ENCODE measurements at places on chromosomes 4 and X.

GRCh38 chr4:164803702-164804101 lies 49.8 kb downstream of the SMIM31 start:
- no peak for DNase-seq

DNA sequence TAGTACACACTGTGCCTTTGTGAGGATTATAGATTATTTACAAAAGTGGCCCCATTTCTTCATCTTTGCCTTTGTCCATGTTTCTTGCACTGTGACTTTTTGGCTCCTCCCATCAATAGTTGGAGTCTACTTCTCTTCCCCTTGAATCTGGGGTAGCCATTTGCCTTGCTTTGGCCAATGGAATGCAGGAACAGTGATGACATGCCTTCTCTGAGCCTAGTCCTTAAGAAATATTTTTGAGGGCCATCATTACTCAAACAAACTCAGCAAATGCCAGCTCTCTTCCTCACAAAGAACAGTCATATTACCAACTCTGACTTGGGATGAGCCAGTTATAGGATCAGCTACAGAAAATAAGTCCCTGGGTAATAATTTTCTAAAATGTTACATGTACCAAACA lies 189.6 kb downstream of the FRMPD4 start:
- no peak for DNase-seq

DNA sequence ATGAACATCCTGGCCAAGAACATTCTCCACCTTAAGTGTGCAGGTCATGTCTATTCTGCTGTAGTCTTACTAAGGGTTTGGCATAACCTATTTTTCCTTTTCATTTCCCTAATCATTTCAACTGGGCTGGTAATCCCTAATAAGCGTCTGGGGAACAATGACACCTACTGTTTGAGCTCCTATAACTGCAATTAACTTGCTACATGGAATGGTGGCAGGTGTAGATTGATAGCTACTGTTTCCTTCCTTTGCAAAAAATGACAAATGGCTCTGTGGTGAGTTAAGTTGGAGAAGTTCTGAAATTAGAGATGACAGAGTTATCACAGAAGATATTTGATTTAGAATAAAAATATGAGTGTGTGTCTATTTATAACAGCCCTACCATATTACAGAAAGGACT lies 104.5 kb upstream of the NAP1L5 start:
- no peak for DNase-seq

DNA sequence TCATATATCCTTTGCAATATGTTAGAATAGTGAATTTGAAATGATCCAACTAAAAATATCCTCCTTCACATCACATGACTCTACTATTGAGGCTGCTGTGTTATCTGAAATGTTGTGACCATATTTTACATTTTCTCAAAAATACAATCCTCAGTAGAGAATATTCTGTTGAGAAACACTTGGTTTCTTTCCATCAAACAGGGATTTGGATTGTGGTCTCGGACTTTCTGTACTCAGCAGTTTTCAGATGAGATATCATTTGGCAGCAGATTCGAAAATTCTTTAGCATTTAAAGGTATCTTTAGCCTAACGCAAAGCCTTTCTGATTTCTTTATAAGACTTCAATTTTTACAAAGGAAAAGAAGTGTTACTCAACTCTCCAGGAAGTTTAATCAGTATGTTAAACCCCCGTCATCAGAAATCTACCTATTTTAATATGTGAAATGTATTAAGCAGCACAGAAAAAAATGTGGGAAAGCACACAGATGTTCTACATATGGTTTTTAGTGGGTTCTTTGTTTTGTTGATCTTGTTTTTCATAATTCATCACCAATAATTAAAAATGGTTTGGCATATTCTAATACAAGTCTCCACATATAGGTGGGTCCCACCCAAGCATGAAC lies 55.4 kb upstream of the ANXA3 start:
- peak; percentile 72 for DNase-seq

DNA sequence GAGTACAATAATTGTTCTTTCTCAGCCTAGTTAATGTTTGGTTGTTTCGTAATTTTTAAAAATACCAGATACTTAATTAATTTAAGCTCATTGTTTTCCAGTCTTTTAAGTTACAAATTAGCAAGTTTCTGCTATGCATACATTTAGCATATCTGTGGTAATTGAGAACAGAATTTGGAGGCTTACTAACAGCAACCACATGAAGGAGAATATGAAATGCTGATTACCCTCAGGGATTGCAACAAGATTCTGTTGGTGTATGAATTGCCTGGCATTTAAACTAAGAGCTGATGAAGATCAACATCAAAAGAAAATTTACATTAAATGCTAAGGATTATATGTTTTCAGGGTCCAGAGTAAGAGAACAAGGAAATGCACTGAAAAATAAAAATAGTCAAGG lies 580.0 kb upstream of the INTU start:
- no peak for DNase-seq

GRCh38 chrX:142296421-142296820 lies 91.3 kb upstream of the MAGEC2 start:
- no peak for DNase-seq

GRCh38 chrX:142804085-142804484 lies 221.6 kb upstream of the SPANXN4 start:
- no peak for DNase-seq

DNA sequence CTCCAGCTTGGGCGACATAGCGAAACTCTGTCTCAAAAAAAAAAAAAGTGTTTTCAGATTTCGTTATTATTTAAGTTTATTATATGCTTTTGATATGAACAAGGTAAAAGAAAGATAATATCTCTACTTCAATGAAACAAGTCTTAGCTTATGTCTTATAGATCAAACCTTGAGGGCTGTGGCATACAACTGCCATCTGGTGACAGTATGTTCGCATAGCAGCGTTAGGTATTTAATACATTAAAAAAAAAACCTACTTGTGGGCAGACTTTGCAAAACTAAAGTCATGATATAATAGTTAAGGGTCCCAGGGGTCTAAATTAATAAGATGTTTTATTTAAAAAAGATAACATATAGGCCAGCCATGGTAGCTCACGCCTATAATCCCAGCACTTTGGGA lies 161.2 kb upstream of the AMOT start:
- no peak for DNase-seq

DNA sequence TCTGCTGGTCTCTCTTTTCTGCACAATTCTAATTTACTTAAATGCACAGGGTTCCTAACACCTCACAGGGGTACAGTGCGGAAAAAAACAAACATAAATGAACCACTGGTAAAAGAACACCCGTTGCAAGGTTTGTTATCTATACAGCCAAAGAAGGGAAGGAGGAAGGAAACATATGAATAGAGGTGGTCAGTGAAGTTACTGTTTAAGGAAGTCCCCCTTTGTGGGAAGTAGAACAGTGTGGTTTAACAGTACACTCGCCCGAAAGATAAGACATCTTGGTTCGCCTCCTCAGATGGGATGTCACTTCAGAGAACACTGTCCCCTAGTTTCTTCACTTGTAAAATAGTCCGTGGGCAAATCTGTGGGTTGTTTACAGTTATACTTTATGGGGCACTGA lies 57.5 kb downstream of the TEC start:
- DNase-seq: no peak

- DNase-seq: peak; percentile 93
Observed at GRCh38 chr4:121594796-121595526, 101.8 kb downstream of the ANXA5 start.

GRCh38 chr4:114659386-114660008 lies 60.9 kb downstream of the UGT8 start:
- peak; percentile 77 for DNase-seq

- DNase-seq: no peak
Observed at GRCh38 chr4:80578001-80578400, 242.5 kb downstream of the CFAP299 start.

DNA sequence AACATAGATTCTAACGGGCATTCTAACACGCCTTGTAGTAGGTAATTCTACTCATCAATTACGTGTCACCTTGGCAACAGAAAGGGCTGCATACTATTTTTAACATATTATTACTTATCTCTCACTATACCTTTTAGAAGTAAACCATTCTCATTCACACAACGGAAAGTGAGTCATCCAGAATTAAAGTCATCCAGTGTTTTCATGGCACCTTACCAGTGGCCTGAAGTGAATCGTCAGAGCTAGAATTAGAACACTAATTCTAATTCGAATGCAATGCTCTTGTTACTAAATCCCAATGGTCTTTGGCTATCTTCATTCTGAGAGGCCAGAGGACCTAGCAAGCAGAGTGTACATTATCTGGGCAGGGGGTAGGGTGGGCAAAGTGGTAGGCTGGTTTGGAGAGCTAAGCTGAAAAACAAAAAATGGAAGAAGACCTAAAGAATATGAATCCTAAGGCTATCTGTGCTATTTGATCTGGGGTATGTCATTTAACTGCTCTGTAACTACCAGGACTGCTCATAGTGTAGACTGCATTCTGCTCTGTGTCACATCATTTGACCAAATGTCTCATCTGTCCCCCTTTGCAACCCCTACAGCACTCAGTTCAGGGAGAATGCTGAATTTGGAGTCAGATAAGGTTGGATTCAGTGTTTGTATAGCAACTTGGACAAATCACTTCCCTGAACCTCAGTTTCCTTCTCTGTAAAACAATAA lies 96.5 kb downstream of the HDAC8 start:
- DNase-seq: no peak

GRCh38 chrX:76439188-76439587 lies 11.7 kb downstream of the MAGEE1 start:
- no peak for DNase-seq

GRCh38 chrX:101482296-101482695 lies 3.0 kb upstream of the ARMCX4 start:
- peak; percentile 33 for DNase-seq

- DNase-seq: no peak
Observed at GRCh38 chr4:110614173-110614963, 8.5 kb downstream of the PITX2 start.

DNA sequence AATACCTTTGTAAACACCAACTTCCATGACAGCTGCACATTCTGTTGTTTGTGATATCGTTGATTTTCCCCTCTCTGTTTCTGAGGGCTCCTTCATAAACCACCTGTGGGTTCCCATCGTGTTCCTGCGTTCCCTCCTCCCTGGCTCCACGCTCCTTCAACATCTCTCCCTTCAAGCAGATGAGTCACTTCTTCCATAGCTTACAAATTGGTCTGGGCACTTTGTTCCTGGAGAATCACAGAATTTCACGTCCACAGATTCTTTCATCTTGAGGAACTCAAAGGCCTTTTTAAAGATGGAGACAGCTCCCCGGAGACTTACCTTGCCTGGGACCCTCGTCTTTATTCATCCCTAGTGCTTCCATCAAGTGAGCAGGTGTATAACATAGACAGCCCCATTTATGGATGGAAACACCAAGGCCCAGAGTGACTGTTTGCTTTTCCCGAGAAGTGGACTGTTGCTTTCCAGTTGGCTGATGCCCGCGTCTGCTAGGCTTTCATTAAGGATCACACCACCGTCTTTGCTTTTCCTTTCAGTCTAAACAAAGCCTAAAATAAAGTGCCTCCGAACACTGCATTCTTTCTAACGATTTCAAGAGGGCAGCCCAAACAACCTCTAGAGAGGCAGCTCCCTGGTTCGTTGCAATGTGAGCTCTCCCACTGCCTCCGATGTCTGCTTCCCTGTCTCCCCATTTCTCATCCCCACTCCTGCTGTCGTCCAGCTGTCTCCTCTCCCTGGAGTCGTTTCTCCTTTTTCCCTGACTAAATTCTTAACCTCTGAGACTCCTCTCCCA lies 146.3 kb upstream of the STX18 start:
- DNase-seq: no peak

- no peak for DNase-seq
Observed at GRCh38 chrX:107726816-107727534, 48.6 kb downstream of the TSC22D3 start.

- no peak for DNase-seq
Observed at GRCh38 chrX:153648358-153649177, 1.6 kb downstream of the DUSP9 start.

- no peak for DNase-seq
Observed at GRCh38 chr4:104436542-104436941, 58.2 kb downstream of the CXXC4 start.

DNA sequence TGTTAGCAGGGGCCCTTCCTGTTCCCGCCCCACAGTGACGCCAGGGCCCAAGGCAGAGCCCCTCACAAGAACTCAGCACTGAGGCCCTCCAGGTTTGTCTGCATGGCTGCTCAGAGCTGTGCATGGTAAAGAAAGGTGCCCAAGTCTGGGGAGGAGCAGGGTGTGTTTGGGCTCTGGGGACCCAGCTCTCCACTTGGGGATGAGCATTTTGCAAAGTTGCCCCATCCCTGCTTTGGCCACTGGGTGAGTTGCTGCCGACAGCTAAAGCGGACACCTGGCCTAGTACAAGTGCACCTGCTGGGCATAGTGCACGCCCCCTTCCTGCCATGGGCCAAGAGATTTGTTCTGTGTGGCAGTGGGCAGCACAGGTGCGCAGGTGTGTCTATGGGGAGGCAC lies 2.0 kb upstream of the MXD4 start:
- no peak for DNase-seq

DNA sequence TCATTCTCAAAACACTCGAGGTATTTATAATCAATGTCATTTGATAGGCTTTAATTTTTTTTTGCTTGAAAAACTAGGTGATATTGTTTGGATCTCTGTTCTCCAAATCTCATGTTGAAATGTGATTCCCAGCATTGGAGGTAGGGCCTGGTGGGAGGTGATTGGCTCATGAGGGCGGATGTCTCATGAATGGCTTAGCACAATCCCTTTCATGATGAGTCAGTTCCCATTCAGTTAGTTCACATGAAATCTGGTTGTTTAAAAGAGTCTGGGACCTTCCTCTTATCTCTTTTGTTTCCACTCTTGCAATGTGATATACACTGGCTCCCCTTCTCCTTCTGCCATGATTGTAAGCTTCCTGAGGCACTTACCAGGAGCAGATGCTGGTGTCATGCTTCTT lies 638.7 kb downstream of the DMD start:
- DNase-seq: no peak

DNA sequence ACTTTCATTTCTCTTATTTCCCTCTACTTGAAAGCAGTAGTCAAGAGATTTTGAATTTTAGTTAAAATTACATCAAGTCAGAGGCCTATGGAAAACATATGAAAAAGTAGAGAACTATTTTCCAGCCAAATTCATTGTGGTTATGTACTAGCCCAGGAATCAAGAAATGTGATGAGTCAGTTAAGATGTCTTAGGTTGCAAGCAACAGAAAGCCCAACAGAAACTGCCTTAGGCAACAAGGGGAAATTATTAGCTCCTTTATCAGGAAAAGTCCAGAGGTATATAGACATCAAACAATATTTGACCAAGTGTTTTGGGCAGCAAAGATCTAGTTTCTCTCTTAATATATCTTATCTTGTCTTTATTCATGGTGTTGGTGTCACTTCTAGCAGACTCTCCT lies 37.8 kb upstream of the FRMD7 start:
- no peak for DNase-seq

GRCh38 chr4:183136855-183137254 lies 37.8 kb downstream of the WWC2 start:
- DNase-seq: peak; percentile 28

- DNase-seq: no peak
Observed at GRCh38 chr4:152294765-152295164, 241.1 kb downstream of the FBXW7 start.

- no peak for DNase-seq
Observed at GRCh38 chr4:82983444-82983843, 27.2 kb downstream of the LIN54 start.

GRCh38 chr4:98583265-98583664 lies 75.1 kb downstream of the TSPAN5 start:
- DNase-seq: no peak

All from fibroblast of pulmonary artery (primary cell).